ENCODE measurements at places on chromosomes 11 and 22.

DNA sequence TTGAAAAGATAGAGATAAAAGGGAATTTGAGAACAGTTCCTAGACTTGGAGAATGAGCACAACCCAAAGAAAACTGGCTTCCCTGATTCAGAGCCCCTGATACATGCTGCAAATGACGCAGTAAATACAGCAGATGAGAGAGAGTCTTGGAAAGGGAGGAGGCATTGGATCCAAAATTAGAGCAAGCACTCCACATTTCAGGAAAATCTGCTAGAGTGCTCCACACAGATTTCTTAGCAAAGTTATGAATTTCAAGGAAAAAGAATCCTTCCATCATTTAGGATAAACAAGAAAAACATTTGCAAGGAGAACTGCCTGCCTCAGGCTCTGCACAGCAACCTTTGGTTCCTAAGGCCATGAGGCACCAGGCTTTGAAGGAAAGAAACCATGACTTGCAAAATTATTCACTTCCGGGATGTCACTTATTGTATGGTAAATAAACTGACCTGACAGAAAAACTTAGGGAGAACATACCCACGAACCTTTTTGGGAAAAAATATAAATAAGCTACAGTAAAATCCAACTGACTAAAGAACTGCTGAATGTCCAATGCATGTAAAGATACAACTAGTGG lies 89.8 kb upstream of the RTL6 start:
- DNase-seq: no peak

DNA sequence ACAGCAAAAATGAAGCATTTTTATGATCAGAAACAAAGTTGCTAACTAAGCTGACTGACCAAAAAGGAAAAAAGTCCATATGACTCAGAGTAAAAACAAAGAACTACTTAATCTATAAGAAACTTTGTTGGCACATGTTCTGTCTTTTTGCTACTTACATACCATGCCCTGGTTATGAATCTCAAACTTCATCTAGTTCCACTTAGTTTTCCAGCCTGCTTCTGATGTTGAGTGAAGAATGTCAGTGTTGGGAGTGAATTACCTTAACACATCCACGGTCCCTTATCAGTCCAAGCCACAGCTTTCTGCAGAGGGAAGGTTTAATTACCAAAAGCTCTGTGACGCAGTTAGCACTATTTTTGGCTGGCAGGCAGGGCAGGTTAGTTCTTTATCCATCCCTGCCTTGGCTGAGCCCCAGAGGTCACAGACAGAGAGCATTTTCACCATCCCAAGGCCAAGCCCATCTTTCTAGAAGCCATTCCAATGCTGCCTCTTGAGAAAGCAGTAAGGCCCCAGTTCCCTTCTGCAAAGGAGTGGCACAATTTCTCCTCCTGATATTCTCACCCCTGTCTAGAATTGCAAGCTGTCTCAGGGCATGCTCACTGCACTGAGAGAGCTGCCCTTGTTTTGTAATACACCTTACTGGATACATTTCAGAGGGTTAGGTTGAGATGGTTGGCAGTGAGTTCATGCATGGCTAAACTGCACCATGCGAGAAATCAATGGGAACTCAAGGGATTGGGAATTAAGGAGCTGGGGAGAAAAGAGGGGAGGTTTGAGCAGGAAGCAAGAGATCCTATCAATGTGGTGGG lies 67.1 kb downstream of the SLC1A2 start:
- DNase-seq: no peak

DNA sequence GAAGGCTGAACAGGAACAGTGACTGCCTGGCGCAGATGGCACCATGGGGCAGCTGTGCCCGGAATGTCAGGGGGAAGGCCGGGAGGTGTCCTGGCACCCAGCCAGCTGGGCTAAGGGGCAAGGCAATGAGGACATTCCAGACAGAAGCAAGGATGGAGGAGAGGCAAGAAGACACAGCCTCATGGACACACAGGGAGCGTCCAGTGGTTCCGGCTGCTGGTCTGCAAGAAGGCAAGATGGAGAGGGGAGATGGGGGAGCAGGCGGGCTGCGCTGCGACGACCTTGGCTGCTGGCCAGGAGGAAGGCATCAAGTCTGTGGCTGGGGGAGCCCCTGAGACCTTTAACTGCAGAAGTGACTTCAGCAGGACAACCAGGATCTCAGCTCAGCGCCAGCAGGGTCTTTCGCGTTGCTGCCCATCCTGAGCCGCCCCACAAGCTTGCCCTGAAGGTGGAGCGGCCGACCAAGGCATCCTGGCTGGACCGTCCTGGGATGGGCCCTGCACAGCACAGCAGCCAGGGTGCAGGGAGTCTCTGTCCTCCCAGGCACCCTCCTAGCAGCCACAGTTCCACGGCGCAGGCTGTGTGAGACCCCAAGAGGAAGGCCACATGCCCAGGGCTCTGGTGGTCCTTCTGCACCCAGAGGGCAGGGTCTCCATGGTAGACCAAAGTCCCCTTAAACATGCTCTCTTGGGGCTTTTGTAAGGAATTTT lies 531.7 kb downstream of the BRD1 start:
- DNase-seq: no peak

- no peak for DNase-seq
Measured at GRCh38 chr22:20979940-20980453, 2.1 kb upstream of the LZTR1 start.

DNA sequence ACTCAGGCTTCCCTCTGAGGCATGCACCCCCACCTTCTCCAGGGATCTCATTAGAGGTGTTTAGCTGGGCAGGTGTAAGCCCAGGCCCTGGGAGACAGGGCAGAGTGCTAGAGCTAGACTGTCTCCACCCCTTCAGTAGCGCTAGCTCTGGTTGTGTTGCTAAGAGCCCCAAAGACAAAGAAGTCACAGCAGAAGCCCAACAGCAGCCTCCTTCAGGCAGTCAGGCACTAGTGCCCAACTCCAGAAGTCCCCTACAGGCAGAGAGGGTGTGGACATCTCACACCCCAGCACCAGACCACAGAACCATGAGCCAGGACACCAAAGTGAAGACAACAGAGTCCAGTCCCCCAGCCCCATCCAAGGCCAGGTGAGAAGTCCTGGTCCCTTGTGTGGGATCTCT lies at the start of gene CNGA4:
Gene CNGA4 (plus strand): TSS at position 188 of the 400 bp plus-strand sequence. CDS start 118 bp downstream, at position 306.
- DNase-seq: no peak

GRCh38 chr22:32341122-32341740 lies 16.4 kb upstream of the RFPL3 start:
- DNase-seq: no peak
